ENCODE measurements at places on chromosomes 3 and 15.

GRCh38 chr3:187661267-187661666 is 8.9 kb downstream of the SST start:
- DNase-seq = no peak

- no peak for DNase-seq
Measured at GRCh38 chr3:128060473-128061381, 8.5 kb downstream of the SEC61A1 start.

- no peak for DNase-seq
Measured at GRCh38 chr3:185766329-185767001, 58.4 kb downstream of the IGF2BP2 start.

DNA sequence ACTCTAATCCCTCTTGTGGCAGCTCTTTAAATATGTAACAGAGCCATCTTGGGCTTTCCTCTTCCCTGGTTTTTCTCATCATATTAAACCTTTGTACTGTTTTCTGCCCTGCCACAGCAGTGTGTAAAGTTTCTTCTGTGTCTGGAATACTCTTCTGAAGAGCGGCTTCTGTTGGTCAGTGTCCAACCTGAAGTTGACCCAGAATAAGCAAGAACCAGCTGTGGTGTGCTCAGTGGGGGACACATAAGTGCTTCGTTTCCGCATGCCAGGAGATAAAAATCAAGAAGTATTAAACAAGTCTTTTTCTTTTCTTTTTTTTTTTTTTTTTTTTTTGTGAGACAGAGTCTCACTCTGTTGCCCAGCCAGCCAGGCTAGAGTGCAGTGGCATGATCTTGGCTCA is 173.2 kb upstream of the CHRM5 start:
- DNase-seq = no peak

DNA sequence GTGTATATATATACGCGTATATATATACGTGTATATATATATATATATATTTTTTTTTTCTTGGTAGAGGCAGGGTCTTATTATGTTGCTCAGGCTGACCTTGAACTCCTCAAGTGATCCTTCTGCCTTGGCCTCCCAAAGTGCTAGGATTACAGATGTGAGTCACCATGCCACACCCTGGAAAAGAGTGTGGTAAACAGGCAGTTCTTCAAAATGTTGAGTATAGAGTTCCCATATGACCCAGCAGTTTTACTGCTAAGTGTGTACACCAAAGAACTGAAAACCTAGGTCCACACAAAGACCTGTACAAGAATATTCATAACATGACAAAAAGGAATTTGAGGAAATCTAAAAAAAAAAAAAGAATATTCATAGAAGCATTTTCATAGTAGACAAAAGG is 71.8 kb upstream of the GCNT3 start:
- DNase-seq = no peak

DNA sequence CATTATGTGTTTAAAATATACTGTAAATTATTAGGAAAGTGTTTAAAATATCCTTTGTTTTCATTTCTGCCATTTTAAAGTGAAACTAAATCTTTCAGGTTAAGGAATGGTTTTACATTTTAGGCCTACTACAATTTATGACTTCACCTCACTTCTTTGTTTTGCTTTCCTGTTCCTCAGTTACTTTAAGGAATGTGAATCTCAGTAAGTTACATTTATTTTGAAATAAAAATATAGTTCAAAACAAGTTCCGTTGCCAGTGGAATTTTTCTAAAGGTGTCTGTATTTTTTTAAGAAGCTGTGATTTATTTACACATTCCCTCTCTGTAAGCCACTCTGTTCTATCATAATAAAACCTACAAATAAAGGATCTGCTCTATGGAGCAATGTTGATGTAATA is 630.9 kb upstream of the AGTR1 start:
- DNase-seq = no peak

DNA sequence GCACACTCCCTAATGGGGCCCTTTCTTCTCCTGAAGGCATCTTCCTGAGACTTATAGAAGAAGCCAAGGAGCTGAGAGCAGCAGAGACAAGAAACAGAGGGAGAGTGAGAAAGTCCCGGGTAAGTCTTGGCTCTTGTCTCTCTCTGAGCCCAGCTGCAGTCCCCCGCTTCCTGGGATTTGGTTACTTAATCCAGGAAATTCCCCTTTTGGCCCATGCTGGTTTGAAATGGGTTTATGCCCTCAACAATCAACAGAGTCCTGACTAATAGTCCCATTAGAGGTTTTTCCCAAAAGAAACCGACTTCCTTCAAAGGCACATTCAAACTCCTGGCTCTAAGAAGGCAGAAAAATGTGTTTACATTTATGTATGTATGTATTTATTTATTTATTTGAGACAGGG is 22.0 kb downstream of the TMEM158 start:
- DNase-seq = no peak

DNA sequence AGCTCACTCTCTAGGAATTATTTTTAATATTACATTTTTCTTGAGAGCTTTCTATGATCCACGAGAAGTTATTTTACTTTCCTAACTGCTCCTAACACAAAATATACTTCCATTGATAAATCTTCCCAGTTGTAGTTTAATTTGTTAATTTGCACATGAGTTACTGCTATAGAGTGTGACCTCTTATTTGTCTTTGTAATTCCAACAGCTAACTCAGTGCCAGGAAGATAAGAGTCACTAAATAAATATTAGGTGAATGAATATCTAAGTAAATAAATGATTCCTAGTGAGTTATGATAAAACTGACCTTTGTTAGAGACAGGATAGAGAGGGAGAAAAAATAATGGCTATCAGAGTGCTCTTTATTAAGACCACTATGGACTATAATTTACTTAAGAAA is 319.9 kb downstream of the NAALADL2 start:
- no peak for DNase-seq

DNA sequence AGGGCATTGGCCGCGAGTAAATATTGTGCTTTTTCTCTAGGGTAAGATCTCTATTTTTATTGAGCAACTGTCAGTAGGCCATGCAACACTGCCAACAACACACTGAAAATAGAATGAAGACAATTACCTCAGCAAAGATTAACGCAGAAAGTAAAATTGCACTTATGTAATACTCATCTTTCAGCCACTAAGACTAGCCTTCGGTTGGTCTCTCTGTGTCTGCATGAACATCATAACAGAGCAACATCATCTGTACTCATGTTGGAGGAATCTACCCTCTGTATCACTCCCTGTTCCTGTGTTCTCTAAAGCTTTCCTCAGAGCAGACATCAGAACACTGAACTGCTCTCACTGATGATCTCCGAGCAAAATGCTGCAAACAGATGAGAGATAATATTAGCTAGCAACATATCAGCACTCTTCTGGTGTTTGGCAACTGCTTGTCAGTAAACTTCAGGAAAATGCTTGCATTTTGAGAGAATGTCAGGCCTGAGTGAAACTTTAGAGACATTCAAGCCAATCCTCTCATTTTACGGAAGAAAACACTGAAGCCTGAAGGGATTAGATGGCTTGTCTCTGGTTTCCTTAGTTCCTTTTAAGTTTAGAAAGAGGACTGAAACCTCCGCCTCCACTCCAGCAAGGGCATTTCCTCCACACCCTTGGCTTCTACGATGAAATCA is 8.4 kb upstream of the LRRC3B start:
- no peak for DNase-seq

DNA sequence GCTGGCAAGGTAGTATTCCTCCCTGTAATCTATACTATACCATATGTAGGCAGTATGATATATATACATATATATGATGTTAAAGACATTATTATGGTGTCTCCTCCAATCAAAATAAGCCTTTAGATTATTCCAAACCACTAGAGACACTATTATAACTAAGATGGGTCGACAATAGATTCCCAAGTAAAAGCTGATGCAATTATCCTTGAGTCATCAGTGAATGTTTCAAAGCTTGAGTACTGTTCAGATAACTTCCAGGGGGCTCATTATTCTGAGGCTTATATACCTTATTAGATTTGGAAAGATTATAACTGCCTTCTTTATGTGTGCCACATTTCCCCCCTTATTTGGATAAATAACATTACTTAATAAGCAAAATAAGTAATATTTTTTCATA is 11.9 kb upstream of the C3orf38 start:
- DNase-seq = no peak

- no peak for DNase-seq
Measured at GRCh38 chr3:124397088-124397487, 333.2 kb upstream of the UMPS start.

DNA sequence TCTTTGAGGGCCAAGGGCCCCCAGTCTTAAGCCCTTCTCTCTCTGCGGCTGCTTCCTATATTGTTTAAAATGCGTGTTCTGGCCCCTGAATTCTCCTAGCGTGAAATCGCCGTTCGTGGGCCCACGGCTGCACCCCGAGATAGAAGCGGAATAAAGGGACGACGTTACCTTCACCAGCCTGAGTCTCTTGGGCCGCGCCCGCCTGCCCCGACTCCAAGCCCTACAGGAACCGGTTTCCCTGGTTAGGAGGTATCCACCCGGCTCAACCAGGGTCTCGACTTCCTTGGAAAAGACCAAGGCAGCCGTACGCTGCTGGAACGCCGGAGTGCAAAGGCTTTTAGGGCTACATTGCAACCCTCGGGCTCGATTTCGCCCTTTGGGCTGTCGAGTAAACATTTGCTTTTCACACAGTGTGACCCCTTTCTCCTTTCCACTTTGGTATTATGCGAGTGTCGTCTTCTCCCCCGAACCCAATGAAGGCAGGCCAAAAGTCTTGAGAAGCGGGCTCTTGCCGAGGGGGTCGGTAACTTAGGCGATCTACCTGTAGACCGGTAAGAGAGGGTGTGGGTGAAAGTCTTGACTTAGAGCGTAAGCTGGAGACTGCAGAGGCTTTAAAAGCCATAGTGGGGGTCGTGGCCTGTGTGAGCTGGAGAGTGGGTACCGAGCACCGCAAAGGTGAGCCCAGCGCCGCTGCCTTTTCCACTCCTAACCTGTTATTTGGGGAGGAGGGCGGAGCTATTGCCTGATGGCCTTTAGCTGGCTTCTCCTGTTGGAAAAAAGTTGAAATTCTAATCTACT is 2.0 kb downstream of the TRIM71 start:
- DNase-seq = no peak

DNA sequence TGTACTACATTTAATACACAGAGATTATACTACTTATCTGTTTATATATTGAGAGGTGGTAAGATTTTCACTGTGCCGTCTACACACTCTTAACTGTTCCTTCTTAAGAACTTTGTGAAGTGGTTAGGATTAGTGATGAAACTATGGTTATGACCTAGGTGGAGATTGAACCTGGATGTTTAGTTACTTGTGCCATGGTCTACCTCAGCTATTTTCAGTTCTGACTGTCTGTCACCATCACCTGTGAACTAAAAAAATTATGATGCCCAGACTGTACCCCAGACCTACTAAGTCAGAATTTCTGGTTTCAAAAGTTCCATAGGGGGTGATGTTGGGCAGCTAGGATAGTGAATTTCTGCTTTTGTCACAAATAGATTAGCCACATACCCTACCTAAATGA is 6.4 kb downstream of the RASA2 start:
- no peak for DNase-seq

- no peak for DNase-seq
Measured at GRCh38 chr3:126897943-126898342, 85.0 kb upstream of the PLXNA1 start.

- no peak for DNase-seq
Measured at GRCh38 chr3:193330555-193331204, 47.9 kb downstream of the ATP13A5 start.

GRCh38 chr3:100270215-100270583 is 9.4 kb downstream of the TBC1D23 start:
- DNase-seq = no peak

DNA sequence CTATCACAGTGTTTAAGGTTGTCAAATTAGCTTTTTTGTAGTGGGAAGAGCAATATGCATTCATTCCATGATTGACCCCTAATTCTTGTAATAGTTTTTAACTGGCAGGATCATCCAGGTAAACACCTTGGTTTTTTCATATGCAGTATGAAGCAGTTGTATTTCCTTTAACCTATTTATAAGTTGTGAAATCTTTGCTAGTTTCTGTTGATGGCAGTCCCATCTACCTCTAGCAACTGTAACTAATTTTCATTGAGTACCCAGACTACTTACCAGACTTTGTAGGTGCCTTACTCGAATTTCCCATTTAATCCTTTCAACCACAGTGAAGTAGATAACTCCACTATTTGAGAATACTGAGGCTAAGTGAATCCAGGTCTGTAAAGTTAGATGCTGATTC is 6.1 kb downstream of the FXR1 start:
- DNase-seq = no peak

- no peak for DNase-seq
Measured at GRCh38 chr15:61237400-61237799, 8.3 kb upstream of the RORA start.

Measured in stimulated activated CD8-positive, alpha-beta memory T cell treated with anti-CD3 and anti-CD28 coated beads, Interleukin-2, amount 100 ng/mL, for 1 hour (primary cell).